ENCODE measurements at places on chromosomes 1 and 21.

GRCh38 chr1:237281481-237281880 lies 239.5 kb downstream of the RYR2 start:
- no peak for DNase-seq

DNA sequence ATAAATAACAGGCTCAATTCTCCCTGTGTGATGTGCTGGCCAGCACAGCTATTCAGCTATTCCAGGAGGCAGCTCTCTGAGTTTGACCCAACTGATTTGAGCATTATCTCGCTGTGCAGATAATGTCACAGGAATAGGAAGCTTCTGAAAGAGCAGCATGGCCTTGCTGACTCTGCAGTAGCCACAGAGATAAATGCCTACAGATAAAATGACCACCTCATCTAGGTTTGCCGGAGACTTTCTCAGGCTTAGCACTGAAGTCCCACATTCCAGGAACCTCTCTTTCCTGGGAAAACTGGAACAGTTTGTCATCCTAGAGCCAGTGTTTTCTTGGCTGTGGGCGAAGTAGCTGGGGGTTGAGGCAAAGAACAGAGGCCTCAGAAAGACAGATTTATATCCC lies 98.9 kb downstream of the MRPL39 start:
- no peak for DNase-seq

DNA sequence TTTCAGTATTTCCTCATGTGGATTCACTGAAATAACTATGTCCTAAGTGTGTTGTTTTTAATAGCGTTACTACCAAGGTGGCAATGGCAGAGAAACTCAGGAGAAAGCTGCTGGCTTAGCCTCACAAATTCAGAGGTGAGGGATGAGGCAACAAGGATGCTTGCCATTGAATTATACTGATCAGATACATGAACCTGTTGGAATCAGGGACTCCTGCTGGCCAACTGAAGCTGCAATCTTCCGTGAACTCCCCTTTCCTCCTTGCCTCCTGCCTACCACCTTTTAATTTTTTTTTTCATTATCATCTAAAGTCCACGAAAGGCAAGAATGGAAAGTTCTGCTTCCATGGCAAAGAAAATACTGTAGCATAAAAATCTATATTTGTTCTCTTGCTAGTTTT lies 254.7 kb downstream of the NFIA start:
- DNase-seq: no peak

DNA sequence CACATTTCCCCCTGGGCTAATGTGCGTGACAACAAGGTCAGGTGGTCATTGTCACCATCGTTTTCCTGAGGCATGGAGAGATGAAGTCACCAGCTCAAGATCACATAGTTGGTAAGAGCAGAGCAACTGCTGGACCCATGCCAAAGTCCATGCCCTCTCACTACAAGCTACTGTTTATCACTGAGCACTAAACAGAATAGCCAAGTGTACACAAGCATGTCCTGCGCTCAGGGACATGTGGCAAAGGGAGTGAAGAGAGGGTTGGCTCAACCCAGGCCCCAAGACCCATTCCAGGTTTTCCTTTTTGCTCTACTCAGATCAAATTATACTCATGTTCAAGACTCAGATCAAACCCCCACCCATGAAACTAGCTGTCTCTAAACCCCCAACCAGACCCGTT lies 20.8 kb downstream of the LRRC52 start:
- DNase-seq: no peak

GRCh38 chr1:170732252-170732588 lies 68.3 kb downstream of the PRRX1 start:
- DNase-seq: no peak

- DNase-seq: no peak
Observed at GRCh38 chr21:34790834-34791233, 122.0 kb downstream of the CLIC6 start.

GRCh38 chr1:240149484-240150094 lies 57.9 kb downstream of the FMN2 start:
- no peak for DNase-seq

- no peak for DNase-seq
Observed at GRCh38 chr1:7785108-7785507, 1.0 kb downstream of the PER3 start.

DNA sequence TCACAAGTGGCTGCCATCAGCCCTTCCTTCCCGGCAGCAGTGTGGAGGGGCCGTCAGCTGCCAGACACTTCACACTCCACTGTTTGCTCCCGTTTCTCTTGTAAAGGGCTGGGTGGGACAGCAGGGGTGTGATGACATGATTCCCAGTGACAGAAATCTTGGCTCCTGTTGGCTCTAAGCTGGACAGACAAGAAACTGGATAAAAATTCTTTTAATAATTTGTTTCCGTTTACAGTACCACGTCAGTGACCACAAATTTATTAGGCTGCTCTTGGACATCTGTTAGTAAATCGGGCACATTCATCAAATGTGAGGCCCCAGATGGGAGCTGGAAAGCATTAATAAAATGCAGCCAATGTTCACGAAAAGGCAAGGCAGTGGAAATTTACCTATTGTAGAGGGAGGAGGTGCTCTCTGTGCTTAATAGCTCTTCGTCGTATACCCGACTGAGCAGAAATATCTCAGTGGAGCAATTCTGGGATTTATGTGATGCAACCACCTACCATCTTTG lies 353.7 kb upstream of the GREM2 start:
- no peak for DNase-seq

DNA sequence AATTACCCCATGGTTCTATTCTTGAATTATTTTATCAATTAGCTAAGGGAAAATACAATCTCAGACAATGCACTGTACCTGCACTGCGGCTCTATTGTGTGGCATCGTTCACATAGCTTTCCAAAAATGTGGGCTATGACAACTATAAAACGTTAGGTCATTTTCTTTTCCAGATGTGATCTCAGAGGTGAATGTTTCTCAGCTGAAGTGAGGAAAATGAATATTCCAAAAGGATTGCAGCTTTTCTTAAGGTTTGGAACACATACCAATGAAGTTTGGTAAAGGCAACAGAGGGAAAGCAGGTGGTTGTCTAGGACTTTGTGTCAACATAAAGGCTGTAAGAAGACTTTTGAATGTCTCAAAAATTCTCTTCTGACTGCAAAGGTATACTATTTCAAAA lies 105.5 kb downstream of the NRIP1 start:
- no peak for DNase-seq
